Right atrium auricular region (tissue), 2 donors: ENCODE measurements at places on chromosomes 16 and 17. TPM values are rescaled to one million over a fixed set of nuclear protein-coding genes. Genes with fewer than 3 reads are reported as not detected.

DNA sequence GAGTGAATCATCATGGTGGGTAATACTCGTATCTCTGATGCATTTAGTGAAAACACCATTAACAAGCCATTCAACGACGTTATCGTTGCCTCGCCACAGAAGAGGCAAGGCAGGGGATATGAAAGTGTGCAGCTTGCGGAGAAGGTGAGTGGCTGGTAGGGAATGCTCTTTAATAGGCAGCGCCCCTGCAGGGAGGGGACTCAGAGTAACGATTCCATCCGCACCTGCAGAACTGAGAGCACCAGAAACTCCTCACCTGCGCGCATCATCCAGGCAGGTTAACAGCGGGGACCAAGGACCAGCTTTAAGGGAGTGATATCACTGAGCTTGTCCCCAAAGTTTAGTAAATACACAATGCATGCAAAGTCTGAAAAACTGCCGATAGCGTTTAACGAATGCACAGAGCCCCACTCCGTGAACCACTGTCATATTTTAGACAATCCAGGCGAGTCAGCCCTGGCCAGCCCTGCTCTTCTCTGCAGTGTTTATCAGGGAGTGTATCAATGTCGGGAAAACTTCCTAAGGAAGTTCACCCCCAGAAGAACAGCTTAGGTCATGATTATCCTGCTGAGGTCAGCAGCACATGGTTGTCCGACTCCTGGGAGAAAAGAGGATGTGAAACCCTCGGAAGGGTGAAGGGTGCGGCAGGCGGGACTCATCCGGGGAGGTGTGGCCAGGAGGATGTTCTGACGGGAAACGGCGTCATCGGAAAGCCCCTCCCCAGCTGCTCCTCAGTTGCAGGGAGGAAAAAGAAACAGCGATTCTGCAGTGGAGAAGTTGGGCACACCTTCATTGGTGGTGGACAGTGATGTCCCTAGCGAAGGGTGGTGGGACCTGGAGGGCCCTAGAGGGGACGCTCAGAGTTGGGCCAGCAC is 68.5 kb upstream of the DNAH17 start:
- H3K36me3 ChIP-seq = no peaks in the 10 kb centered on the region
- H3K27ac ChIP-seq = peak overlapping the region; percentile 16
- no peaks in the 10 kb centered on the region for H3K27me3 ChIP-seq
- H3K4me1 ChIP-seq = peaks cover 16% of the 10 kb centered on the region

DNA sequence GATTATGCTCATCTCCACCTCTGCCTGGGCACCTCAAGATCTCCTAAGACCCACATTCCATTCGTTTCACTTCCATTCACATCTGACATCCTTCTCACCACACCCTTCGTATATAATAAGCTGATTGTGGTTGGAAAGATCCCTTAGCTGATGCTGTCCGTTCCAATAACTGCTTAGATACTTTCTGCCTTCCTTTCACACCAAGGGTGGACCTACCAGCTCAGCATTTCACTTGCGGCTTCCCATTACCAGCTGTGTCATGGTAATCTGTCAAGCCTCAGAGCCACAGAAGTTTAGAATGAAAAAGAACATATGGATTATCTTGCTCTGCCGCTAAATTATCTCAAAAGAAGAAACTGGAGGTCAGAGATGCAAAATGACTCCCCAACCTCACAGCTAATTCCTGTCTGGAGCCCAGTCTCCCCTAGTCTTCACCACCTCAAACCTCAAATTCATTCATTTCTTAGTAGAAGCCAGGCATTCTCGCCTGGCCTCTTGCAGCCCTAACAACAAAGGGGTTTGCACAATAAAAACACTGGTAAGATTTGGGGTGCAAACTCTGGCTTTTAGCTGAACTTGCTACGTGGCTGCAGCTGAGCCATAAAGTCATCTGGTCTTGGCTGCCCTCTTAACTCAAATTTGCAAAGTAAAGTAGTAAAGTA is 182.8 kb upstream of the HS3ST3A1 start:
- H3K27ac ChIP-seq = no peak overlapping the region
- DNase-seq = no peak
- H3K27me3 ChIP-seq = no peaks in the 10 kb centered on the region
- no peak overlapping the region for H3K4me3 ChIP-seq
- no peaks in the 10 kb centered on the region for H3K4me1 ChIP-seq

DNA sequence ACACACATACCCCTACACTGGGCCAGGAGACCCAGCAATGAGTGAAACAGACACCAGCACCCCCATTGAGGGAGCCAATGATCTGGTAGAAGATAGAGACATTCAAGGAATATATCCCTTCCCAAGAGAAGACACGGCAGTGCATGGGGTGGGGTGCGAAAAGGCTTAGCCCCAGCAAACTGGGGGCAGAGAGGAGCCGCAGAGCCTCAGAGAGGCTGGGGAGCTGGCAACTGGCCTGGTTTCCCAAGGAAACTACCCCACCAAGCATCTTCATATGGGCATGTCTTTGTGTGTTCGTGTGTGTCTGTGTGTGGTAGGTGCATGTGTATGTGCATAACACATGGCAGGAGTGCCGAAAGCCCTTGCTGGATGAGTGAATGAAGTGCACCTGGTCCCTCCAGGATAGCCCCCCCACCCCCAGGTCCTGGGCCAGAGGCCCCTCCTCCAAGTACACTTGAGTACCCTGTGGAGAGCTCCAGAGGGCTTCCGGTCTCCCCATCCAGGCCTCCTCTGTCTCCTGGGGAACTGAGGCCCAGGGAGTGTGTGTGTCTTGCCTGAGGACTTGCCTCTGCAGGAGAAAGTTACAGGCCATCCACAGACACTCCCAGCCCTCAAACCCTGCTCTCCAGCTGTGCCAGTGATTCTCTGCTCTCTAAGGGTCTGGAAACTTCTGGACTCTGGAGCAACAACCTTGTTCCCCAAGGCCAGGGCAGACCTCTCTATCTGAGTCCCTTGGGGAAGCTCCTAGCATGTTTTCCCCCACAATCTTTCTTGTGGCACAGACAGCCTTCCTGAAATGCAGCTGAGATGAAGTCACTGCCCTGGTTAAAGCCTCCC is 15.9 kb downstream of the TBX2 start:
- peak; percentile 57 for DNase-seq
- H3K27ac ChIP-seq = peak overlapping the region; percentile 57

GRCh38 chr17:50934672-50935220 is 68.6 kb upstream of the TOB1 start:
- no peak overlapping the region for H3K4me3 ChIP-seq
- no peak for DNase-seq
- peak overlapping the region; percentile 49 for H3K27ac ChIP-seq

- no peaks in the 10 kb centered on the region for H3K4me1 ChIP-seq
- DNase-seq = no peak
- peak overlapping the region; percentile 80 for H3K27ac ChIP-seq
- H3K27me3 ChIP-seq = no peaks in the 10 kb centered on the region
These were observed 3.8 kb downstream of the LGALS9 start for GRCh38 chr17:27634776-27635175.

GRCh38 chr16:3971261-3971660 is 90.7 kb upstream of the CREBBP start:
- no peak for DNase-seq
- H3K27me3 ChIP-seq = no peaks in the 10 kb centered on the region
- H3K36me3 ChIP-seq = peaks cover 17% of the 10 kb centered on the region
- H3K27ac ChIP-seq = peak overlapping the region; percentile 26
- no peak overlapping the region for H3K4me3 ChIP-seq

GRCh38 chr17:78342449-78343186 is 17.3 kb downstream of the SOCS3 start:
- no peaks in the 10 kb centered on the region for H3K4me1 ChIP-seq
- DNase-seq = no peak
- peak overlapping the region; percentile 10 for H3K4me3 ChIP-seq
- no peaks in the 10 kb centered on the region for H3K36me3 ChIP-seq
- no peaks in the 10 kb centered on the region for H3K27me3 ChIP-seq
- peak overlapping the region; percentile 91 for H3K27ac ChIP-seq

- no peak for DNase-seq
- peak overlapping the region; percentile 36 for H3K4me3 ChIP-seq
- no peaks in the 10 kb centered on the region for H3K36me3 ChIP-seq
- peaks cover 2% of the 10 kb centered on the region for H3K4me1 ChIP-seq
- no peak overlapping the region for H3K27ac ChIP-seq
These were observed 1.0 kb downstream of the SSTR2 start for GRCh38 chr17:73165616-73166404.

DNA sequence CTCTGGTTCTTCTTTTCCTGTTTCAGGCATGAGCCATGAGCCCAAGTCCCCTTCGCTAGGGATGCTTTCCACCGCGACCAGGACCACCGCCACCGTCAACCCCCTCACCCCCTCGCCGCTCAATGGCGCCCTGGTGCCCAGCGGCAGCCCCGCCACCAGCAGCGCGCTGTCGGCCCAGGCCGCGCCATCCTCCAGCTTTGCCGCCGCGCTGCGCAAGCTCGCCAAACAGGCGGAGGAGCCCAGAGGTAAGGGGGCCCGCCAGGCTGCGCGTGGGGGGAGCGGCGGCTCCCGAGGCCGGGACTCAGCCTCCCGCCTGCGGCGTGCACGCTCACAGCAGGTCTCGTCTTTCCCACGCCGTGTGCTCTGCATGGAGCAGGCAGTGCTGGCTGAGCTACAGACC is 20.8 kb downstream of the GSE1 start:
- H3K4me1 ChIP-seq = peaks cover 55% of the 10 kb centered on the region
- H3K4me3 ChIP-seq = no peak overlapping the region
- no peak overlapping the region for H3K27ac ChIP-seq
- H3K27me3 ChIP-seq = no peaks in the 10 kb centered on the region

GRCh38 chr16:10529895-10530669 is 50.3 kb downstream of the EMP2 start:
- H3K36me3 ChIP-seq = peaks cover 65% of the 10 kb centered on the region
- H3K4me1 ChIP-seq = no peaks in the 10 kb centered on the region
- no peak overlapping the region for H3K4me3 ChIP-seq

- H3K27ac ChIP-seq = no peak overlapping the region
- no peaks in the 10 kb centered on the region for H3K27me3 ChIP-seq
- H3K4me1 ChIP-seq = no peaks in the 10 kb centered on the region
- no peak overlapping the region for H3K4me3 ChIP-seq
- no peak for DNase-seq
- no peaks in the 10 kb centered on the region for H3K36me3 ChIP-seq
These were observed 2.7 kb downstream of the SOCS1 start for GRCh38 chr16:11253009-11253994.

Gene SPNS3
- total RNA-seq = not detected

Gene DPEP2
- 1.6 TPM for total RNA-seq

Gene CMTM2
- total RNA-seq = not detected

Gene CALB2
- 39.1 TPM for total RNA-seq

Gene TSNAXIP1
- total RNA-seq = 0.55 TPM
